Right ventricle myocardium inferior (tissue), 1 donor: ENCODE measurements at places on chromosomes 5 and 9. TPM values are rescaled to one million over a fixed set of nuclear protein-coding genes. Genes with fewer than 3 reads are reported as not detected.
A peak's percentile ranks its signal among the peaks of the same experiment; 100 is the strongest.

Gene LAMC3
- 0.22 TPM for total RNA-seq

DNA sequence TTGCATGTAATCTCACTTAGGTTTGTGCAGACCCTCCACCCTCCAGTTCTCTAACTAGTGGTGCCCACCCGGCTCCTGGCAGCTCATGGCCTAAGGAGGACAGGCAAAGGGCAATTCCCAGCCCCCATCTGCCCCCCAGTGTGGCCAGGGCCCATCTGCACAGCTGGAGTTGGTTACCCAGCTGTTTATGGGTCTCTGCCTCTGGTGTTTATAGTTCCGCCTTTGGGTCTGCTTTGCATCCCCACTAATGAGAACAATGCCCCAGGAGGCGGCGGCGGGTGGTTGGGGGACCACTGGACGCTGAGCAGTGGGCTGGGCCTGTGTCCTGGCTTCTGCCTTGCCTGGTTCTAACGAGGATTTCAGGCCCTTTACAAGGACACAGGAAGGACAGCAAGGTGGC is 62.4 kb downstream of the NDST1 start:
- DNase-seq = peak; percentile 47

Gene RLN2
- total RNA-seq = not detected

GRCh38 chr9:136799854-136800657 is 3.9 kb downstream of the CCDC183 start:
- peak; percentile 90 for DNase-seq

GRCh38 chr9:135036861-135037465 is 50.5 kb upstream of the OLFM1 start:
- no peak for DNase-seq

GRCh38 chr9:121842612-121842978 is 191.2 kb downstream of the DAB2IP start:
- DNase-seq = no peak

GRCh38 chr5:126597156-126597555 is 2.1 kb upstream of the ALDH7A1 start:
- no peak for DNase-seq

Gene NME5
- 3.9 TPM for total RNA-seq
